ENCODE measurements at places on chromosomes 2 and 18.

DNA sequence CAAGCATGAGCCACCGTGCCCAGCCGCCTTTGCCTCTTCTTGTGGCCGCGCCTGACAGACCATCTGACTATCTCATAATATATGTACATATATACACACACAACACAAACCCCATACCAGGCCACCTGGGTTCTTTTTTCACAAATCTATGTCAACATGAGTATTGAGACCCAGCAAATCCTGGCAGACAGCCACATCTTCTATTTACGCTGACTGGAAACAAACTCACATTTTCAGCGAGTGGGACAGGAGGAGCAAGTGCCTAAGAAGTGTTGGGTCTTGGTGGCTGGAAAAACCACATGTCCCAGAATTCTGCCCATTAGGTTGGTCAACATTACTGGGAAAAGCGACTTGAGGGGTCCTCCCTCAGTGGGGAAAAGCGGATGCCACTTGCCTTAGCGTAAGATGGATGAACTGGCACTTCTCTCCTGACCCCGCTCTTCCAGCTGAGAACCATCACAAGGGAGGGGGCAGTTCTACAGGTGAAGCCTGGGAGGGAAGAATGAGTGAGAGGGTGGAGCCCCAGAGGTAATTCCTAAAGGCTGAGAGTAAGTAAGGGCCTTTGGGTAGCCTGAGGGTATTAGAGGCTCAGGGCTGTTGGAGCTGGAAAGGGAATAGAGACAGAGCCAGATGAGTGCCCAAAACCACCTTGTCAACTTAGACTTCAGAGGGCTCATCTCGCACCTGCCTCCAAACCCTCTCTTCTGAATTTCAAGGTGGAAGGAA, 1.9 kb downstream of the SCYGR3 start:
- DNase-seq = no peak

- DNase-seq = no peak
Measured at GRCh38 chr2:108585436-108585835, 51.2 kb downstream of the LIMS1 start.

GRCh38 chr2:30193104-30193681, 38.1 kb upstream of the LBH start:
- no peak for DNase-seq

- DNase-seq = no peak
Measured at GRCh38 chr2:217054791-217055190, 194.9 kb upstream of the TNP1 start.
